Right lung (tissue), 10 donors: ENCODE measurements at places on chromosomes 3 and 15. TPM values are rescaled to one million over a fixed set of nuclear protein-coding genes. Genes with fewer than 3 reads are reported as not detected.

DNA sequence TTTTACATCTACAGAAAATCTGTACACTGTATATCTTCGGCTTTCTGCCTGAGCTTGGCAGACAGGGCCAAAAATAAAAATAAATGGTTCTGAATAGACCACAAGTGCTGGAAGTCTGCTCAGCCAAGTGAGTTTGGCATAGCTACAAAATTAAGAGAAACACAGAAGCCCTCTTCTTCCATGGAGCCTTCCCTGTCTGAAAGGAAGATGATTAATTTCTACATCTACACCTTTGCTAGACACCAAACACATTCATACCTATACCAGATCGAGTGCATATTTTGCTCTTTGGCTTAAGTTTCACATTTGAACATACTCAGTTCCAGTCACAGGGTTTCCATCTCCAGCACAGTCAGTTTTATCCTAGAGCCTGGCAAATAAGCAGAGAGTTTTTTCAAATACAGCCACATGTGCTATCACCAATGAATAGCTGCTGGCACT, 224.6 kb downstream of the GREM1 start:
- DNase-seq: no peak

DNA sequence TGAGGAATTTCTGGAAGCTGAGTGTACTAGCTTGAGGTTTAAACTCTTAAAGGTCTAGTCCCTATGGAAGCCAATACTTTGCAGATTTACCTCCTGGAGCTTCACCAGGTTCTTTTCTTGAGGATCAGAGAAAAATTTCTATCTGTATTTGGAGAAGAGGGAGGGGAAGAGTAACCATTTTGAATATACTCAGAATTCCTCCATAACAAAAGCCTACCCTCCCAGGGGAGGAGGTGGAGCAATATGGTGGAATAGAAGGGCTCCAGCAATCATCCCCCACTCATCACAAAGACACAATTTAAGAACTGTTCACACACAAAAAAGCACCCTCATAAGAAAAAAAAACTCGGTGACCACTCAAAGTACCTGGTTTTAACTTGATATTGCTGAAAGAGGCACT, 36.0 kb upstream of the PEX5L start:
- DNase-seq: no peak

FETUB gene
- polyA plus RNA-seq: not detected

DPPA2 gene
- polyA plus RNA-seq: not detected

ITIH4 gene
- polyA plus RNA-seq: 12.0 TPM

DNA sequence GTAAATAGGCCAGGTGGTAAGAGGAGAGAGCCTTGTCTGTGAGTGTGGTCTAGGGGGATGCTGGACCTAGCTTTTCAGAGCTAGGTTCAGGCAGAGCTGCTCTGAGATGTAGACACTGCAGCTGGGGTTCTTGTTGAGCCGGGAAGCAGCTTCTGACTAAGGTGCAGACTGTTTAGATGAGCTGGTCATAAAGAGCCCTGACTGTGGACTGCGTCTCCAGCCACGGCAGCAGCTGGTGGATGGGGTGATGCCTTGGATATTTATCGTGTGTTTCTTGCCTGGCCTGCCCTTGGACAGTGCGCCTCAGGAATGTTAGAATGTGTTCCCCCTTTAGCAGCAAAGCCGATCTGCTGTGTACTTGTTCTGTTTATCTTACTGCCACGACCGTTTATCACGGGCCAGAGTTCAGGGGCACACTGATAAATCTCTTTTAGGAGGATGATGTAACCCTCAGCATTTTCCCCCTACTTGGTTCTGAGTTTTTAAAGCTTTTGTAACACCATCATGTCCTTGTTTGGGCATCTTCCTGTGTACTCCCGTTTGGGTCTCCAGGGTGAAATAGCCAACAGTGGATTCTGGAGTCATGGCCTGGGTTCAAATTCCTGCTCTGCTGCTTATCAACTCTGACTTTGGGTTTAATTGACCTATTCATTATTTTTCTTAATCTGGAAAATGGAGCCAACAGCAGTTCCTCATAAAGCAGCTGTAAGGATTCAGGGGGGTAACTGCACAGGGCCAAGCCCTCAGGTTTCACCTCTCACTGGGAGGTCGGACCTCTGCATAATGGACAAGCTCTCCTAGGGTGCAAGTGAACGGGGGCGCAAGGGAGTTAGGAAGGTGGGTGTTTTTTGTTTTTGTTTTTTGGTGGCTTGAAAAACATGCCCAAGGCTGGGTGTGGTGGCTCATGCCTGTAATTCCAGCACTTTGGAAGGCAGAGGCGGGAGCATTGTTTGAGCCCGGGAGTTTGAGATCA, 51.4 kb downstream of the FLNB start:
- no peak for DNase-seq

- no peak for DNase-seq
These were observed 615 bp downstream of the VPS18 start for GRCh38 chr15:40894681-40895448.
